ENCODE measurements at places on chromosomes 5 and 9.

GRCh38 chr9:109346904-109347303 lies 26.0 kb upstream of the EPB41L4B start:
- H3K27ac ChIP-seq, result no peak overlapping the region
- H3K27me3 ChIP-seq, result peaks cover 13% of the 10 kb centered on the region
- peaks cover 10% of the 10 kb centered on the region for H3K4me1 ChIP-seq
- H3K4me3 ChIP-seq, result no peak overlapping the region
- no peak for DNase-seq
- H3K36me3 ChIP-seq, result no peaks in the 10 kb centered on the region

GRCh38 chr9:125399165-125399564 lies 137.5 kb downstream of the GAPVD1 start:
- H3K27me3 ChIP-seq, result peaks cover 3% of the 10 kb centered on the region
- H3K27ac ChIP-seq, result no peak overlapping the region
- DNase-seq, result no peak
- no peaks in the 10 kb centered on the region for H3K36me3 ChIP-seq
- 0 out of 2 replicates have a peak, but pooled peaks cover 1% of the 10 kb centered on the region for H3K4me1 ChIP-seq

DNA sequence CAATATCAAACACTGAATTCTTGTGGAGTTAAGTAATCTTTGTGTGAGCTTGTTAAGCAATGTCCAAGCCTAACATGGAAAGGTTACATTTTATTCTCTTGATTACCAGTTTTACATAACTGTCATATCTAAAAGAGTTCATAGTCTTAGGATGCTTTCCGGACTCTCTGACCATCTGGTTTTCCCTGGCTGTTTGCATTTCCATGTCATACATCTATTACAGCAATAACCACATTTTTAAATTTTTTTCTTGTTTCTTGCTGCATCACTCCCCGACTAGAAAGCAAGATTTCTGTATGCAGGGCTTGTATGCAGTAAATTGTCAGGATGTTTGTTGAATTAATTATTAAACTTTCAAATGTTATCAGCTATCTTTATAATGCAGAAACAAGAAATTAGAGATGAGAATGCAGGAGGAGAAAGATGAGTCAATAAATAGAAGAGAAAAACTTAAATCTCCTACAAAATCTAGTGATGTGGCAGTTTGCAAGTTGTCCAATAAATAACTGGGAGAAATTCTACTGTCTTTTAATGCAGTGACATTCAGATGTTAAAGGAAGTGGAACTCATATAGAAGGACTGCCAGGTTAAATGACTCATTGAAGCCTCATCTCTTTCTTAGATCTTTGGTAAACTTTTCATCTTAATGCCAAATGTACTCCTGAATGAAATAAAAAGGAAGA lies 179.6 kb upstream of the SGCD start:
- DNase-seq, result no peak
- H3K27me3 ChIP-seq, result no peaks in the 10 kb centered on the region
- H3K27ac ChIP-seq, result no peak overlapping the region

DNA sequence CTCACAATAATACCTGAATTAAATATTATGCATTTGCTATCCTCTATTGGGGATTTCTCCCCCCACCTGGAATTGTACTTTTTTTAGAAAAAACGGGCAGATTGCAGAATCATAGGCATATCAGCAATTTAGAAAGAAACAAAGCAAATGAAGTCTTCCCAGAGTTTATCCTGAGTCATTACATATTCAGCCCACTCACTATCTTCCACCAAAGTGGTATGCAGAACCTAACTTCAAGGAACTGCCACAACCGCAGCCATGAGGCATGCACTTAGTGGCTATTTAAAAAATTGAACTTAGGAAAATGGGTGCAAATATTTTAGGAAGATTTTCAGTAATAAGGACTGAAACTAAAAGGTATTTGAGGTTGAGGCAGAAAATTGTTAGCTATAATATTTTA lies 48.6 kb downstream of the UBAP1 start:
- H3K27me3 ChIP-seq, result peaks cover 2% of the 10 kb centered on the region
- peaks cover 6% of the 10 kb centered on the region for H3K36me3 ChIP-seq
- peak overlapping the region; percentile 14 for H3K4me3 ChIP-seq
- peak overlapping the region; percentile 72 for H3K27ac ChIP-seq
- peaks cover 36% of the 10 kb centered on the region for H3K4me1 ChIP-seq

DNA sequence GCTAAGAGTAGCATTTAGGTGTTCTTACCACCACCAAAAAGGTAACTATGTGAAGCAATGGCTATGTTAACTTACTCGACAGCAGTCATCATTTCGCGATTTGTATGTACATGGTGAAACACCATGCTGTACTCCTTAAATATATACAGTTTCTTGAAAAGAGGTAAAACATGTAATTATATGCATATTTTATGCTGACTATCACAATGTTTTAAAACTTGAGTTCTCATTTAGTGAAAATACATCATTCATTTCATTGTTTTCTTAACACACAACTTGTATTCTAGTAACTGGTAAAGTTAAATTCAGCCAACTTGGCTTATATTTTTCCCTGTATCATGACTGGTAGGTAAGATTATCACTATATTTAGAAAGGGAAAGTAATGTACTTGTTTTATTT lies 189.9 kb downstream of the ADCY2 start:
- no peak for DNase-seq
- H3K36me3 ChIP-seq, result no peaks in the 10 kb centered on the region
- H3K27me3 ChIP-seq, result no peaks in the 10 kb centered on the region
- H3K4me3 ChIP-seq, result no peak overlapping the region

GRCh38 chr5:148849461-148849860 lies 23.1 kb downstream of the ADRB2 start:
- DNase-seq, result no peak
- peaks cover 32% of the 10 kb centered on the region for H3K4me1 ChIP-seq
- H3K4me3 ChIP-seq, result no peak overlapping the region

- peaks cover 21% of the 10 kb centered on the region for H3K36me3 ChIP-seq
- H3K27ac ChIP-seq, result peak overlapping the region; percentile 93
- peak; percentile 13 for DNase-seq
- peaks cover 2% of the 10 kb centered on the region for H3K27me3 ChIP-seq
- peak overlapping the region; percentile 98 for H3K4me3 ChIP-seq
These were observed 577 bp downstream of the TUT7 start for GRCh38 chr9:86353655-86354010.

DNA sequence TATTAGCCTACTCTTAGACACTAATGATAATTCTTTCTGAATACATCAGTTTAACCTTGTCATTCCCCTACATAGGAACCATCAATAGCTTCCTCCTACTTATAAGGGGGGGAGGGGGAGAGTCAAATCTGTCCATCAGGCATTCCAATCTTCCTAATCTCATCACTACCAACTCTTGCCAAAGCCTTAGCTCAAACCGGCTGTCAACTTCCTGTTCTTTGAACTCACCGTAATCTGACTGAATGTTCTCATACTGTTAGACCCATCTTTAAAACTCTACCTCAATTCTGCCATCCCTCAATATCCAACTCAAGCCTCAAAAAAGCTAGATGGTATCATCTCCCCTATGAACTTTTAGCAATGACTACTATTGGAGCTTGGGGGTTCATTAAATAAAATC lies 41.9 kb upstream of the RNF38 start:
- H3K27ac ChIP-seq, result no peak overlapping the region
- peaks cover 24% of the 10 kb centered on the region for H3K4me1 ChIP-seq
- no peaks in the 10 kb centered on the region for H3K36me3 ChIP-seq
- no peak overlapping the region for H3K4me3 ChIP-seq
- DNase-seq, result no peak
- no peaks in the 10 kb centered on the region for H3K27me3 ChIP-seq
